Muscle of leg (tissue), 16 donors: ENCODE measurements at places on chromosomes 2 and 18. TPM values are rescaled to one million over a fixed set of nuclear protein-coding genes. Genes with fewer than 3 reads are reported as not detected.
A peak's percentile ranks its signal among the peaks of the same experiment; 100 is the strongest.

- peak; percentile 42 for DNase-seq
Observed at GRCh38 chr2:223952280-223952968, 4.8 kb upstream of the MRPL44 start.

DNA sequence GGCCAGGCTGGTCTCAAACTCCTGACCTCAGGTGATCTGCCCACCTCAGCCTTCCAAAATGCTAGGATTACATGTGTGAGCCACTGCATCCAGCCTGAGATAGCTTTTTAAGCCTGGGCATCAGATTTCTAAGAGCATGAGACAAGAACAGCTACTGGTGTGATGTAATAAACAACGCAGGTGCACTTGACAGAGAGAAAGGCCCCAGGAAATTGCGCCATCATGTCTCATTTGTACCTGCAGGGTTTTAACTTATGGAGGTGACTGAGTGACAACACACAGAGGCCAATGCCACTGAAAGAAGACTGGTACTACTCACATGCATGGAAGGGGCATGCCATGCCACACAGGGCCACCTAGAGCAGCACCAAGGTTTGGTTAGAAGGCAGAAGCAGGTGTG lies 209.4 kb downstream of the SP3 start:
- no peak for DNase-seq

DNA sequence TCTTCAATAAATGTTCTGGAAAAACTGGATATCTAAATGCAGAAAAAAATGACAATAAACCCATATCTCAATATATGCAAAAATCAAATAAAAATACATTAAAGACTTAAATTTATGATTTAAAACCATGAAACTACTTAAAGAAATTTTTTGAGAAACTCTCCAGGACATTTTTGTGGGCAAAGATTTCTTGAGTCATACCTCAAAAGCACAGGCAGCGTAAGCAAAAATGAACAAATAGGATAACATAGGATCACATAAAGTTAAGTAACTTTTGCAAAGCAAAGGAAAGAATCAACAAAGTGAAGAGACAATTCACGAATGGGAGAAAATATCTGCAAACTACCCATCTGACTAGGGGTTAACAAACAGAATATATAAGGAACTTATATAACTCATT lies 1545.5 kb downstream of the SUCLG1 start:
- DNase-seq: no peak

DNA sequence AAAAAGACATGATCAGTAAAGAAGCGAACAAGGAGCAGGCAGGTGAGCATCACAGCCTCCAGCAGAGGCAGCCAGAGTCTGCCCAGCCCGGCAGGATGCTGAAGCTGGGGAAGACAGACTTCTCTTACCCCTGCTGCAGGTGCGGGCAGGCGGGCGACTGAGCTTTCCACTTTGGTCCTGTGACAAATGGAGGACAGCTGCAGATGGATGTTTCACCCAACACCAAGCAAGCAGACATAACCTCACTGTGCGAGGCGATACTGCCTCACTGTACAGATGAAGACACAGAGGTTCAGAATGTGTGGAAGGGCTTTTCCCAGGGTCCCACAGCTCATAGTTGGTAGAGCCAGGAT lies 251.0 kb downstream of the AFF3 start:
- DNase-seq: peak; percentile 35

The CFAP65 gene
- polyA plus RNA-seq: 0.05 TPM
